M059J (cell line): ENCODE measurements at places on chromosomes 1 and 21. TPM values are rescaled to one million over a fixed set of nuclear protein-coding genes. Genes with fewer than 3 reads are reported as not detected.
A peak's percentile ranks its signal among the peaks of the same experiment; 100 is the strongest.

DNA sequence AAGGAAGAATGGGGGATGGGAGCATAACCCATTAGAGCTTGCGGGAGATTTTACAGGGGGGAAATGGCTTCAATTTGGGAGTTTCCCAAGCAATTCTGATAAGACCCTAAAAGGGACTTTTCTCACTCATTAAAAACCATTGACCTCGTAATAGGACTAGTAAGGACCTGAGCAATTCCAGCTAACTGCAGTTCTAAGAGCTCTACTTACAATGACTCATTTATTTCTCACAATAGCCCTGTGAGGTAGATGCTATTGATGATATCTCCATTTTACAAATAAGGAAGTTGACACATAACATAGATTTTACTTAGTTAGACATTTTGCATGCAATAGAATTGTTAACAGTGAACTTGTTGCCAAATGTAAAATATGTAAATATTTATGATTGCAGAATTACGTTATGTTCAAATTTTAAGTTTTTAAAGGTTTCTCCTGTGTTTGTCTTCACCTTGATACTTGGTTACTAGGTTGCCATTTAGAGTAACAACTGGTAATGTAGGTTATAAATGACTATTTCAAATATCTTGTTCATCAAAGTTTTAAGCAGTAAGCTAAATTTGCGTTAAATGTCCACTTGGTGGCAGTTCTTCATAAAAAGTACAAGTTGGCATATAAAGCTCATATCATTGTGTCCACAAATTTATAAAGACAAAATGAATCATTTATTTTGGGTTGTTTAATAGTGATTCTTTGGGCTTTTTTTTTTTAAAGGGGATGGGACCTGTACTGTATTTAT lies 182.0 kb downstream of the PLA2G4A start:
- peak; percentile 32 for DNase-seq

DNA sequence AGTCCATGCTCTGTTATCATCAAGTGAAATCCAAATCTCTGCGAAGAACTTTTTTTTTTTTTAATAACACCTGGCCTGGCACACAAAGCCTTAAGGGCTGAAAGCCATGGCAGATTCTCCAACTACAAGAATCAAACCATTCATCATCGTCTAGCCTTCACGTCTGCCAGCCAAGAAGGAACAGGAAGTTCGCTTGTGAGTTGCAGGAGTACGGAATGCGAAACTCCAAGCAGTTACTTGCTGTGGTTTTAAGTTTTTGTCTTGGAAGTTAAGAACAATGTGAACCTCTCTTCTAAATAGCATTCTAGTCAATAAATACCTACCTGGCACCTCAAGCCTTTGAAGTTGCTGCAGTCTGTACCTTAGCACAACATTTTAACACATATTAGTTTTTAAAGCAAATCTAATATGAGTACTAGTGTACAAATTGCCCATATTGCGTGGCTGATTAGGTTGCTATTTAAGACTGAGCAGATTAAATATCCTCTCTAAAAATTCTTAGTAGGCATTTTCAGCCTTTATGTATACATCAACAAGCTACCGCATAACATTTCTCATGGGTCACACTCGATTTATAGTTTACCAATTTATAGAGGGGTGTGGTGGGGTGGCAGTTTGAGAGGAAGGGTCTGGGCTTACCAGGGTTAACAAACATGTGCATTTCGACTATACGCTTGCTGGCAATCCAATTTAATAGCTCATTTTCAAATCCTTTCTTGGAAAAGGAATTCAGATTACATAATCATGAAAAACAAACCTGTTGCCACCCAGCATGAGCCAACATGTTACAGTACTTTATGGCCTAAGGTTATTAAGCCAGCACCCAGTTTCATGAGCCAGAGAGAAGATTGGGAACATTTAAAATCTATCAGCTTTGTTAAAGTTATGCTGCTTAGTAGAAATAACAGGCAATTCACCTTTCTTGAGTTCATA lies 22.2 kb upstream of the PTPN14 start:
- DNase-seq: peak; percentile 82

GRCh38 chr1:183810756-183811544 lies 6.0 kb downstream of the RGL1 start:
- no peak for DNase-seq

- no peak for DNase-seq
Observed at GRCh38 chr21:42358937-42359336, 7.4 kb downstream of the TFF1 start.

DNA sequence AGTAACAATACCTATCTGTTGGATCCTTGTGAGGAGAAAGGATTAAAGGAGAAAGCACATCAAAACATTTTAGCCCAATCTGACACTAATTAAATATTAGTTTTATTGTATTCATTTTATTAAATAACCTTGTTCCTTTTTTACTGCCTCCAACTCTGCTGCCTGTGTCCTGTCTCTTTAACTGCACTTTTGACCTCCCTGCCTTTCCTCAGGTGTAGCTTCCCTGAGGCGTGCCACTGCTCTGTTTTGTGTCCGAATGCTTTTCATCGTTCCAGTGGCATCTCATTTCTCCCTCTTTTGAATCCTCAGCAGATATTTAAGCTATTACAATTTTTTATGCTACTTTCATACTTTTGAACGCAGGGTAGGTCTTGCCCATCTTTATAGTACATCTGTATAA lies 10.3 kb downstream of the SPRTN start:
- DNase-seq: no peak

DNA sequence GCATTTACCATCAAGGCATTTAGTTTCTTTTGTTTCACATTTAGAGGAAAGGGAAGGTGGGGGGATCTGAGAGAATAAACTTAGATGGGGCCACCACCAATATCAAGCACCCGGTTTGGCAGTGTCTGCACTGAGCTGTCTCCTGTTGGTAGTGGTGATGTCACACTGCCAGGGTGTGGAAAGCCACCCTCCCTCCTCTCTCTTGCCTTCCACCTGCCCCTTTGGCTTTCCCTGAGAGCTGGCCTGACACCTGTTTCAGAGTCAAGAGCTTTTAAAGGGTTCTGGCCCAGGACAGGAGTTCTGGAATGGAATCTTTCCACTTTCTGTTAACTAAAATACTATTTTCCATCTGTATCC lies 13.4 kb downstream of the ATF3 start:
- DNase-seq: peak; percentile 17

GRCh38 chr1:63966016-63966415 lies 192.2 kb downstream of the ROR1 start:
- DNase-seq: no peak

Gene C8B
- not detected in 2 replicates for total RNA-seq

Gene OR2L3
- not detected in 2 replicates for total RNA-seq

Gene SELP
- total RNA-seq: not detected in 2 replicates

Gene LAD1
- total RNA-seq: 0.07 TPM in 1 of 2 replicates, not detected in the other

Gene CFHR2
- total RNA-seq: not detected in 2 replicates

Gene VWA5B1
- total RNA-seq: not detected in 2 replicates

Gene KHDC4
- 24.1 and 30.7 TPM in 2 replicates for total RNA-seq
